Activated B cell treated with CpG ODN at 0.5 μM for 24 hours (primary cell): ENCODE measurements at places on chromosomes 6 and 20.

DNA sequence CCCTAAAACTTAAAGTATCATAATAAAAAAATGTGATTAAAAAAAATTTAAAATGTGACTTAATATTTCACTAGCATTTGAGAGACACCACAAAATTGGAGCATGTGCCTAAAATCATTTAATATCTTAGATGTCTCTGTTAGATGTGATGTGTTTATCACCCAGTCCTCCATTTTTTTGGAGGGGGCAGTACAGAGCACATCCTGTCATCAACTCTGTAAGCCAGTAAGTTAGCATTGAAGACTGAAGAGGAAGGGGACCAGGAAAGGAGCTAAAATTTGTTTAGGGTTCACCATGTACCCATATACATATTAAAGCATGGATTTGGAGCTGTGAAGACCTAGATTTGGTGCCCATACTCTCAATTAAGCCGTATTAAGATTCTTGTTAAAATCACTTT is 30.7 kb upstream of the ADIG start:
- no peak for DNase-seq

- no peak for DNase-seq
Measured at GRCh38 chr6:53038141-53038540, 27.1 kb upstream of the FBXO9 start.

DNA sequence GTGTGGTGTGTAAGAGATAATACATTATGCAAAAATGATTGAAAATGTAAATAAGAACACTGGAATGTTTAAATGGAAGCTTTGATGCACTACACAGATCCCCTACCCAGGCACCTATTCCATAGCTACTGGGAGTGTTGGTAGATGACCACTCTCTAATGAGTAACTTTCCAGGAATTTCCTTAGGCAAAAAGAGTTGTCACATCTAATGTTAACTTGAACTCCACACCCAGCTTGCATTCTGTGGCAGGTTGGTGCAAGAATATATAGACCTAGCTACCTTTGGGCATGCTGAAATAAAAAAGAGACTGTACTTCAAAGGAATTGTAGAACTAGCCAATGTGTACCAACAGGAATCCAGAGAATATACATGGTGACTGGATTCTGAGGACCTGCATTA is 1254.2 kb upstream of the EYS start:
- no peak for DNase-seq

DNA sequence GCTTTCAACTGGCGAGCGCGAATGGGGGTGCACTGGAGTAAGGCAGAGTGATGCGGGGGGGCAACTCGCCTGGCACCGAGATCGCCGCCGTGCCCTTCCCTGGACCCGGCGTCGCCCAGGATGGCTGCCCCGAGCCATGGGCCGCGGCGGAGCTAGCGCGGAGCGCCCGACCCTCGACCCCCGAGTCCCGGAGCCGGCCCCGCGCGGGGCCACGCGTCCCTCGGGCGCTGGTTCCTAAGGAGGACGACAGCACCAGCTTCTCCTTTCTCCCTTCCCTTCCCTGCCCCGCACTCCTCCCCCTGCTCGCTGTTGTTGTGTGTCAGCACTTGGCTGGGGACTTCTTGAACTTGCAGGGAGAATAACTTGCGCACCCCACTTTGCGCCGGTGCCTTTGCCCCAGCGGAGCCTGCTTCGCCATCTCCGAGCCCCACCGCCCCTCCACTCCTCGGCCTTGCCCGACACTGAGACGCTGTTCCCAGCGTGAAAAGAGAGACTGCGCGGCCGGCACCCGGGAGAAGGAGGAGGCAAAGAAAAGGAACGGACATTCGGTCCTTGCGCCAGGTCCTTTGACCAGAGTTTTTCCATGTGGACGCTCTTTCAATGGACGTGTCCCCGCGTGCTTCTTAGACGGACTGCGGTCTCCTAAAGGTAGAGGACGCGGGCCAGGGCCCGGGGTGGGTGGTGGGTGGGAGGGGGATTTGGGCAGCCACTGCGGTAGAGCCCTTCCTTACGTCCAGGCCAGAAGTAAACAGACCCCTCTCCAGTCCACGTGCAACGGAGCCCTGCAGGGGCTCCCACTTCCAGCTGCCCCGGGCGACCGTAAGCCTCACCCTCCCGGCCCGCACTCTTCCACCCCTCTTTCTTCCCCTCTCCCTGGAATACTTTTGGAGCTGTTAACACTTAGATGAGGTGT is 998 bp downstream of the BMP2 start:
- DNase-seq: no peak

- no peak for DNase-seq
Measured at GRCh38 chr6:105107207-105107606, 72.6 kb downstream of the POPDC3 start.

- DNase-seq: no peak
Measured at GRCh38 chr6:140045116-140045515, 670.7 kb upstream of the CITED2 start.
